ENCODE measurements at places on chromosomes 16 and 17.

DNA sequence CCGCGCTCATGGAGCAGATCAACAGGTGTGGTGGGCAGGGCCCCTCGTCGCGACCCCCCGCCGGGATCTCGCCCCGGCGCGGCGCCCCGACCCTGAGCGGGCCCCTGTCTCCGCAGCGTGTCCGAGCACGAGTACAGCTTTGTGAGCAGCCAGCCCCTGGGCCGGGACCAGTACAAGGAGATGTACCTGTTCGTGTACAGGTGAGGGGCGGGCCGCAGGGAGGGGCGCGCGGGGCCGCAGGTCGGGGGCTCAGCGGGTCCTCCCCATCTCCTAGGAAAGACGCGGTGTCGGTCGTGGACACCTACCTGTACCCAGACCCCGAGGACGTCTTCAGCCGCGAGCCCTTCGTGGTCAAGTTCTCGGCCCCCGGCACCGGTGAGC, 848 bp downstream of the DNASE1L2 start:
- DNase-seq = no peak

- DNase-seq = no peak
Observed at GRCh38 chr17:27660436-27660835, 29.4 kb downstream of the LGALS9 start.

- no peak for DNase-seq
Observed at GRCh38 chr16:1071561-1072225, 854 bp upstream of the SSTR5 start.

GRCh38 chr17:66679631-66680517, 155.0 kb upstream of the CACNG5 start:
- DNase-seq = no peak

DNA sequence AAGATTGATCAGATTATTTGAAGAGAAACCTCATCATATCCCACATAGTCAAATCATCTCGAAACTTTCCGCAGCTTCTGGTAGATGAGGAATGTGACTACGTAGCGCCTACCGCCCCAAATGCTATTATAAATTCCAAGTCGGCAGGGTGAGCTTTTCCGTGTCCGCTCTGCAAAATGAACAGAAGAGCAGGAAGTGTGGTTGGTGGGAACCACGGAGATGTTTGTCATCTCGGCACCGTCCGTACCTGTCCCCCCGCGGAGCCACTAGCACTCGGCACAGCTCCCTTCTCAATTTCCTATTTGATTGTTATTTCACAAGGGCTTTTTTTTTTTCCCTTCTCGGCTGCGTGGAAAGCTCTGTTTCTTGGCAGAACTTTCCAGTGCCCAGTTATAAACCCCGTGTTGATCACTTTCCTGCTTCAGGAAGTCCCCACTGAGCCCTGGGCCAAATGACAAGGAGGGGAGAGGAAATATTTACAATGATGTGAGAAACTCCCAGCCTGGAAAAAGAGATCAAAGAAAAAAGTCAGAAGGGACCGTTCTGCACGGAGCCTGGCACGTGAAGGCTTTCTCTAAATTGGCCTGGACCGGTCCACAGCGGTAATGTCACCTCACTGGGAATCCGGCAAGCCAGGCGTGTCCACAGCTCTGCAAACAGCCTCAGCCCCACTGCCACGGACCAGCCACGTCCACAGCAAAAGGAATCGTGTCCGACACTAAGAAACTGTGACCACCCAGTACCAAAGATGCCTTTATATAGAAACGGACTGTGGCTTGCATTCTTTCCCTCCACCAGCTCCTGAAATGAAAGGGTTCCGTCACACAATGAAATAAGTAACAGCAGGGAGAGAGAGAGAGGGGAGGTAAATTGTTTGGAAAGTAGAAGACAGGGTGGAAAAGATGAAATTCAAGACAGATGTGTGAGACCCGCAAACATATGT, 65.0 kb downstream of the MRM3 start:
- DNase-seq = no peak

DNA sequence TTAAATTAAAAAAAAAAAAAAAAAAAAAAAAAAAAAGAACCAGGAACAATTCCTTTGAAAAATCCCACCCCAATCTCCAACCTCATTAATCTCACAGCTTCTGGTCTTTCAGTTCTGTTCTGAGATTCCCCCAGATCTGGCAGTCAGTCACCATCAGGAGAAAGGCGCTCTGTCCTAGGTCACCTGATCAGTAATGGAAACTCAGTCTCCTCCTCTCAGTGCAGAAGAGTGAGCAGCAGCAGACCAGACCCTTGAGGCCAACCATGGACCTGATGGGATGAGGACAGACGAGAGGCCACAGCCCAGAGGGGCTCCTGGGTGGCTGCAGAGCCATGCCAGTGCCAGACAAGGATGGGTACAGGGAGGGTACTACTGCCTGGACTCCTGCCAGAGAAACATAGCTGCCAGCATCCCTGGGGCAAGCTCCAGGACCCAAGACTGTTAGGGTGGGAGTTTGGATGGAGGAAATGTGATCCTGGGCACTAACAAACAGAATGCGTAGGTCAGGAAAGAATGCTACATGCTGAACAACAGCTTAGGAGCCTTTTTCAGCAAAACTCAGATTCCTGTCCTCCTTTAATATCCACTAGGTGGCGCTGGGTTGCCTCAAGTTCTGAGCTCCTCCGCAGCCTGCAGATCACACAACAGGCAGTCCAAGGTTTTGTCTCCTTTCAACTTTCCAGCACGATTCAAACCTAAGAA, 28.7 kb downstream of the MPG start:
- DNase-seq = peak; percentile 72

DNA sequence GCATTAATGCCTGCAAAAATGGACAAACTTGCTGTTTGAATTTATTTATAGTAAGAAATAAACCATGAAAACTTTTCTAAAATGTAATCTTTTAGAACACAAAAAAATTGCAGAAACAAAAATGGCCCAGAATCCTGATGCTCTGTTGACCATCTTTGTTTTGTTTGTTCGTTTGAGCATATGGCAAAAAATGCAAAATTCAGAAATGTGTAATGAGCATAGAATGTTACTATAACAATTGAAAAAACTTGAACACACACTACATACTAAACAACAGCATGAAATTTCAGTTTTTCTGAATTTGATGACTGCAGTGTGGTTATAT, 1.1 kb upstream of the KPNA2 start:
- no peak for DNase-seq

DNA sequence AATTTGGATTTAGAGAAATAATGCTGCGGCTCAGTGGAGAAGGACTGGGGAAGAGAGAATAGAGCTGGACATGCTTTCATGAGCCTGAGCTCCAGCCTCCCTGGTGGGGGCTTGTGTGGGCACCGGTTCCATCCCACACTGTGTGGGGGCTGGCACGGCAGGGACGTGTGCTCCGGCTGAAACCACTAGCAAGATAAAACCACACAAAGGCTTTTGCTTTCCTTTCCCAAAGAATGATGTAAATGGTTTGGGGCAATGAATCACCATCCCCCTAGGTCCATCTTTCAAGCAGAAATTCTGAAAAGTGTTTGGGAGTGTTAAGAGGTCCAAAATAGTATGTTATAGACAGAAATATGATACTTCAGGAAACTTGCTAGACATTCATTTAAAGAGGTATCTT, 77.0 kb downstream of the CDH11 start:
- DNase-seq = no peak

GRCh38 chr16:84557504-84557903, 53.0 kb upstream of the MEAK7 start:
- no peak for DNase-seq

DNA sequence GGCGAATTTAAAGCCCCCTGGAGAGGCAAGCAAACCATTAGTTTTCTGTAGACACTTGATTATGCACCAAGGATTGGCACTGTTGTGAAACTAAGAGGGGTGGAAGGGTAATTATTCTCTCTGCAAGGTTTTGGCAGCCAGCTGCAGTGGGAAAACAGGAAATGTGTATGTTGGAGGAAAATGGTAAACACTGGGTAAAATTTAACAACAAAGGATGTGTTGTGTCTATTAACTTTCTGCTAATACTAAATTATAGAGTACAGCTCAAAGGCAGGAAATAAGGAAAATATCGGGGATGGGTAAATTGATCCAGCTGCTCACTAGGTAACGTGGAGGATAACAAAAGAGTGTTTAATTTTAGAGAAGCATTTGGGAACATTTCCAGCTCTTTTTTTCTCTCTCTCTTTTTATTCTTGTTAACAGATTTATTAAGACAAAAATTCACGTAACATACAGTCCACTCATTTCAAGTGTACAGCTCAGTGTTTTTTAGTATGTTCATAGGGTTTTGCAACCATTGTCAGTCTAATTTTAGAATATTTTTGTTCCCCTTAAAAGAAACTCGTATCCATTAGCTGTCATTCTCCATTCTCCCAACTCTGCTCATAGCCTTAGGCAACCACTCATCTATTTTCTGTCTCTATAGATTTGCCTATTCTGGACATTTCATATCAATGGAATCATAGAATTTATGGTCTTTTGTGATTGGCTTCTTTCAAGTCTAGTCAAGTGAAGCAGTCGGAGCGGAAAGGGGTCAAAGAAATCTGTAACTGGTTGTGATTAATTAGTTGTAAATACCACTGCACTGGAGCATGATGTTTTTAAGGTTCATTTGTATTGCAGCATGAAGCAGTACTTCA, 41.8 kb downstream of the TANGO6 start:
- no peak for DNase-seq

- no peak for DNase-seq
Observed at GRCh38 chr17:74773871-74774286, 2.3 kb downstream of the NAT9 start.

- DNase-seq = no peak
Observed at GRCh38 chr17:43982171-43982570, 22.3 kb upstream of the NAGS start.

DNA sequence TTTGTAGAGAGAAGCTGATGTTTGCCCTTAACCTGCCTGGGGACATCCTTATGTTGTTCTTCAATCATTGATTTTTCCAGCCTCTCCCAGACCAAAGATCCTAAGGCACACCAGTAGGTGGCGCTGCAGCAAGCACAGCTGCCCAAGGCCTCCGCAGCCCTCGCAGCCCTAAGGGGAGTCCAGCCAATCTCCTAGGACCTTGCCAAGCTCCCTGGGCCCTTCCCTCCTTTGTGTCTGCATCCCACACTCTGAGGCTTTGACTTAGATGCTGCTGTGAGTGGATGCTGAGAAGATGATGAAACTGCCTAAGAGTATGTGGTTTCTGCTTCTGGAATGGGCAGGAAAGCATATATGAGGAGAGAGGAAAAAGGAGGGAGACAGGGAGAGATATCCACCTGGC, 47.1 kb downstream of the SPACA3 start:
- peak; percentile 28 for DNase-seq

DNA sequence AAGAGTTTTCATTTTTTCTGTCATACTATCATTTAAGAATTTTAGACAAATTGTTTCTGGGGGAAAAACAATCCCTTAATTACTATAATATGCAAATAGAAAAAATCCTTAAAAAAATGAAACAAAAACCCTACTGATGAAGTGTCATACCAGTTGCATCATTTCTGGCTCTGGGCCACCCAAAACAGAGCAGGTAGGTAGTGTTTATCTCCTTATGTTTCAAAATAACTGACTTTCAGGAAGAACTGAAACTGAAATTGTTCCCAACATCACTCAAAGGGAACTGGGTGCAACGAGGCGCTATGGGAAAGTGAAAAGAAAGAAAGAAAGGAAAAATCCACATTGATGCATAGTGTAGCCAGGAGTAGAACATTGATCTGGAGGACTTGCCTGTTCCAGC, 653.1 kb upstream of the SOX9 start:
- no peak for DNase-seq

DNA sequence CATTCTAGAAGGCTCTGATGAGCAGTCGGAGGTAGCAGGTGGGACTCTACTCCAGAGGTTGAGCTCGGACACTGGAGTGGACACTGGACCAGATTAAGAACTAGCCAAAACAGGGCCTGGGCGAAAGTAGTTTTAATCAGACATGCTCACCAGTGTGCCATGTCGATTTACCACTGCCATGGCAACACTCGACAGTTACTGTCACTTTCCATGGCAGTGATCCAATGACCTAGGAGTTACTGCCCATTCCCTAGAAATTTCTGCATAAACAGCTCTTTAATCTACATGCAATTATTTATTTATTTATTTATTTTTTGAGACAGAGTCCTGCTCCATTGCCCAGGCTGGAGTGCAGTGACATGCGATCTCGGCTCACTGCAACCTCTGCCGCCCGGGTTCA, 7.2 kb upstream of the METTL9 start:
- no peak for DNase-seq

DNA sequence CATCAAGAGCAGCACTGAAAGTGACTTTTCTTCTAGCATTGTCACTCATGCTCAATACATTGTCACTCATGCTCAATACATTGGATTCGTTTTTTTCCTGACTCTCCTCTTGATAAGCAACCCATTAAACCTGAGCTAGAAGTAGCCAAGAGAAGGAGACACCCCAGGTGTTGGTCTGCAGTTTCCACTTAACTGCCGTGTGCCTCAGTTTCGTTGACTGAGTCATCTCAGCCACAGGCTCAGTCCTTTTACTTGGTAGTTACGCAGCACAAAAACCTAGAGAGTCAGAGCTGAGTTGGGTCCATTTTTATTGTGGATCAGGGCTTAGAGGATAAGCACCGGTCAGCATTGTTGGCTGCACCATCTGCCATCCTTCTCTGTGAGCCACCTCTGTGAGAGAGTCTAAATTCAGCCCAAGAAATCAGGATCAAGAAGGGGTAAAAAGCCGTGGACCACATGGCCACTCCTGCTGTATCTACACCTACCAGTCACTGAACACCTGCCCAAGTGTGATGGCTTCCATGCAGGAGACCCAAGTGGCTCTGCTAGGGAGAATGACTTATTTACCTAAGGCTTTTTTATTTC, 11.3 kb downstream of the GINS2 start:
- DNase-seq = no peak

DNA sequence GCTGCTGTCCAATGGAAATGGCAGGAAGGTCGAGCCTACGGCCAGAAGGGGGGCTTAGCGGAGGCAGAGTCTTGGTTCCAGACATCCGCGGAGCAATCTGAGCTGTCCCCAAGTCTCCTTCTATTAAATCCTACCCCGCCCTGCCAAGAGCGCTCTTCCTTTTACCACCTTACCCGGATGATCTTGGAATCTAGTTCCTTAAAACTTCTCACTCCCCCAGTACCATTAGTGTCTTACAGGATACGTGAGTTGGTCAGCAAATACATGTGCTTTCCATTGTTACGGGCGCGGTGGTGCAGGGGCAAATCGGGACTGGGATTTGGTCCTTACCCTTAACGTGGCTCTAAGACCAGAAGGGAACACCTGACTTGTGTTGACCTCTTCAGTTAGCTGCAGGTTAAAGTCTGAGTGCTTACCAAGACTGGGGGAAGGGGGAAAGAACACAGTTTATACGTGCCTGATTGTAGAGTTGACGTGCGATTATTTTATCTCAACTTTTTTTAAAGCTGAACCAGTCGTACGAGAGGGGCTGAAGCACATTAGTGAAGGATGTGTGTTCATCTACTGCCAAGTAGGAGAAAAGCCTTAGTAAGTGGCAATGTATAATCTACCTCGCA, 495 bp downstream of the TXNDC17 start:
- no peak for DNase-seq

Measured in NCI-H460 (cell line).